AML-193 (cell line): ENCODE measurements at places on chromosomes 4 and X.

GRCh38 chr4:7967501-7968261, 28.0 kb upstream of the AFAP1 start:
- DNase-seq = no peak

DNA sequence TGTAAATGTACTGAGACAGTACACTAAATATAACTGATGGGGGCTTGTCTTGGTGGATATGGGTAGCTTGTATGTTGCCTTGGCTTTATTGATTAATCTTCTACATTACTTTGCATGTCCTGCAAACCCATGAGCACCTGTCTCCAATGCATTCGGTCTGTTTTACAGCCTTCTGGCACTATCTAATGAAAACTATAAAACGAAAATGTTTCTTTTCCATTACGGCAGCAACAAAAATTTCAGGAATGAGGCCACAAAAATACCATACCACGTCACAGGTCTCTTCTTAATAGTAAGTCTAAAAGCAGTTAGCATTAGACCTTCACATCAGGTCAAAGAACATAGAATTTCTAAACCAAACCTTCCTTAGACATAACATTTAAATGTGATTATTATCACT, 49.8 kb downstream of the EDNRA start:
- DNase-seq = no peak

DNA sequence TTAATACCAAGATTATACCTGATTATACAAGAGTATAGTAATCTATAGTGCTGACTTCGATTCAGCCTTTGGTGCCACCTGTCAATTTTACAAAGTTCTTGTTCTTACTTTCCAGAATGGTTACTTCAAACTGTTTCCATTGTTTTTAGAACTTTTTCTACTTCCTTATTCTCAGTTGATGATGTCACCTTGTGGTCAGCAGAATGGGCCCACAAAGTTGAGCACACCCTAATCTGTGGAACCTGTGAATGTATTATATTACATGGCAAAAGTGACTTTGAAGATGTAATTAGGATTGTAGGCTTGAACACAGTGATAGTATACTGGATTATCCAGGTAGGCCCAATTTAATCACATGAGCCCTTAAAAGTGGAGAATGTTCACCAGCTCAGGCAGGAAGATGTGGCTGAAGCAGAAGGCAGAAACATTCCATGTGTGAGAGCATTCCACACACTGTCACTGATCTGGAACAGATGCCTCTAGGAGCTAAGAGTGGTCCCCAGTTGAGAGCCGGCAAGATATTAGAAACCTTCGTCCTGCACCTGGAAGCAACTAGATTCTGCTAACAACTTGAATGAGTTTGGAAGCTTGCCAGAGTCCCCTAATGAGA, 6.3 kb upstream of the SGMS2 start:
- DNase-seq = peak; percentile 50

DNA sequence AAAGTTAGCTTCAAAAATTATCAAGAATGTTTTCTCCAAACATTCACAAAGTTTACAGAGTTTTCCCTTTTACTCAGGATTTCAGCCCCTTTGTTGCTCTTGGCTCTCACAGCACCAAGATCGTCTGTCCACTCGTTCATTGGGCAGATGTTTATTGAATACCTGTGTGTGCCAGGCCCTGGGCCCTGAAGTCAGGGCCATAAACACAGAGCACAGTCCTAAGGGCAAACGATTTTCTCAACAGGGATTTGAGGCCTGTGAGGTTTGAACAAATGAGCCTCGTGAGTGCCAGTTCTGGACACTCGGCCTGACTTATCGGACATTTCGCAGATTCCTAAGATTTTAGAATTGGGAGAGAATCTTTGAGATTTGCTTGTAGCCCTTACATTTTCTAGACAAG, 142.1 kb downstream of the TBL1X start:
- no peak for DNase-seq

DNA sequence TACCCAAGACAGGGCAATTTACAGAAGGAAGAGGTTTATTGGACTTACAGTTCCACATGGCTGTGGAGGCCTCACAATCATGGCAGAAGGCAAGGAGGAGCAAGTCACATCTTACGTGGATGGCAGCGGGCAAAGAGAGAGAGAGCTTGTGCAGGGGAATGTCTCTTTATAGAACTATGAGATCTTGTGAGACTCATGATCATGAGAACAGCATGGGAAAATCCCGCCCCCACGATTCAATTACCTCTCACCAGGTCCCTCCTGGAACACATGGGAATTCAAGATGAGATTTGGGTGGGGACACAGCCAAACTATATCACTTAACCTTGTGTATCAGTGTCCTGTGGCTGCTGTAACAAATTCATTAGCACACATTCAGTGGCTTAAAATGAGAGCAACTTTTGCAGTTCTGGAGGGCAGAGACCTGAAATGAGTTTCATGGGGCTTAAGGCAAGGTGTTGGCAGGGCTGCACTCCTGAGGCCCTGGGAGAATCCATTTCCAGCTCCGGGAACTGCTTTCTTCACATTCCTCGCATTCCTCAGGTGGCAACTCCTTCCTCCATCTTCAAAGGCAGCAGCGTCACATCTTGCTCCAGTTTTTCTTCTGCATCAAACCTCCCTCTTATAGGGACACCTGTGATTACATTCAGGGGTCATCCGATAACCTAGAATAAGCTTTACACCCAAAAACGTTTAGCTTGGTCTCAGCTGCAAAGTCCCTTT, 22.3 kb upstream of the NSG1 start:
- DNase-seq = no peak

DNA sequence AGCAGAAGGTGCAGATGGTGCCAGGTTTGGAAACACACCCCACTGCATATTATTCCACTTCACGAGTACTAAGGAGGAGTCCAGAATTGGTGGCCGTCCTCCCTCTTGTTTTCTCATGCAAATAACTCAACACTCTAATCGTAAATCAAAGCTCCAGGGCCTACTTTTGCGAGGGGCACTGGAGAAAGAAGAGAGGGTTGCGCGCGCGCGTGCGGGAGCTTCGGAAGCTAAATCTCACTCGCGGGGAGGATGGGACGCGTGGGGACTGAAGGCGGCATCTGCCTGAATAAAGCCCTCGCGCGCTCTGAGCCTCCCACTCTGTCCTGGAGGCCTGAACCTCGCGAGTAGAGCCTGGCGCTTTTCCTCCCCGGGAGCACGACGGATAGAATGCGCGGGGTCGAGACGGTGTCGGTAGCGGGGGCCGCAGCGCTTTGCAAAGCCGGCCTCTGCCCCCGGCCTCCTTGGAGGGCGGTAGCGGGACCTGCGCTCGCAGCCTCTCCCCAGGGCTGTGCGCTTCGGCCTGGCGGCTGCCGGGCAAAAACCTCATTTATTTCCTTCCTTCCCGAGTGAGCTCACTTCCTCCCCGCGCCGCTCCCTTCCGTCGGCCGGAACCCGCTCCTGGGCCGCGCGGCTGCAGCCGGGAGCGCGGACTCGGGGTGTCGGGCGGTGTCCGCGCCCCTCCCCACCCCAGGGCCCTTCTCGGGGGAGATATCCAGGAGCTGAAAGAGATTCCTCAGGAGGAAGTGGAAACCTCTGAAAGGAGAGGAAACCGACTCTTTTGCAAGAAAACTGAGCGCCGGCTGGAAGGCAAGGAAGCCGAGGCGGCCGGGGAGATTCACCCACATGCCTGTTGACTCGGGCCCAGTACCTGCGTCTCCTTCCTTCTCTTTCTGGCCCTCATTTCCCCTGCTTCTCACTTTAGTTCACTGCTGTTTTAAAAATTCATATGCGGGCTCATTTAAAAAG, 20.7 kb downstream of the HAND2 start:
- no peak for DNase-seq

DNA sequence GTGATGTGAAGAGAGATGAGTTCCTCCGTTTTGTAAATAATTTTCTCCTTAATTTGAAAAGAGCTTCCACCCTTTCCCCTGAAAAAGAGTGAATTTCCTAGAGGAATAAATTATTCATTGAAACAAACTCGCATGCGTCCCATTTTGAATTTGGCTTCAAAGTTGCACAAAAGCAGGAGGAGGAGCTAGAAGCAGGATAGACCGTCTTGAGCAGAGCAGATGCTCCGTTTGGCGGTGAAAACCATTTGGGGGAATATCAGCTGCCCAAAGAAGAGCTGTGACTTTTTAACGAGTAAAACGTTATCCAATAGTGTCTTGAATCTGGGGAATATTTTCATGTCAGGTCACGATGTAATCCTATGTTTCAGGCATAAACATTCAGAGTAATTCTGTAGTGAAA, 42.0 kb downstream of the FAM149A start:
- no peak for DNase-seq

DNA sequence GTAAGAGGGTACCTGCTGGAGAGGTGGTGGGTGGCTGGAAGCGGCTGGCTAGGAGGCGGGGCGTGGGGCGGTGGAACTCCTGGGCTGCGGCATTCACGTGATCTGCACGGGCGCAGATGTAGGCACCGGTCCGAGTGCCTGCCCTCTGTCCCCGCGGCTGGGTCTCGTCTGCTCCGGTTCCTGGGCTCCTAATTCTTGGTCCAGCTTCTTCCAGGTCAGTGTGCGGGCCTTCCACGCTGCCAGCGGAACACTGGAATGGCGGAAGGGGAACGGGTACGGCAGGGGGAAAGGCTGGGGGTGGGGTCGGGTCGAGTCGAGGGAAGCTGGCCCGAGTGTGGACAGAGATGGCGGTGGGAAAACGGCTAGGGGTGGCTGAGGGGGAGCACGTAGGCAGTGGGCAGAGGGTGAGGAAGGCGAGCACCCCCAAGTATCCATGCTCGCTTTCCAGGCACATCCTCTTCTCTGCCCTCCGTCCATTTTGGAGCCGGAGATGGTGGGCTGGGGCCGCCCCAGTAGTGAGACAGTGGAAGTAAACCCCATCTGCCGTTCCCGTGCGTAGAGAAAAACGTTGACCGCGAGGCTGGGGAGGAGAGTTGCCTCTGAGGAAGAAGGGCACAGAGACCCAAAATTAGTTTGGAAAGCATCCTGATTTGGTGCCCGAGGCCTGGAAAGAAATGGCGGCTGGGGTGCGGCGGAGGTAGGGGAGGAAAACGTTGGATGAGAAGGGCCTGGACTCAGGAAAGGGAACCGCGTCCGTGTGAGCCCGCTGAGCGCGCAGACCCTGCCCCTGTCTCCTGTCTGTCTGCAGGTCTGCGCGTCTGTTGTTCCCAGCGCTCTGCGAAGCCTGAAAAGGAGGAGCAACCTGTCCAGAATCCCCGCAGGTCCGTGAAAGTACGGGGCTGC, at the start of gene TCEAL4:
TCEAL4 (plus strand) TSS at position 105 of the 903 bp plus-strand sequence. CDS start 1,161 bp downstream, outside the sequence.
- DNase-seq = no peak

GRCh38 chr4:20839957-20840356, 139.7 kb downstream of the PACRGL start:
- no peak for DNase-seq

DNA sequence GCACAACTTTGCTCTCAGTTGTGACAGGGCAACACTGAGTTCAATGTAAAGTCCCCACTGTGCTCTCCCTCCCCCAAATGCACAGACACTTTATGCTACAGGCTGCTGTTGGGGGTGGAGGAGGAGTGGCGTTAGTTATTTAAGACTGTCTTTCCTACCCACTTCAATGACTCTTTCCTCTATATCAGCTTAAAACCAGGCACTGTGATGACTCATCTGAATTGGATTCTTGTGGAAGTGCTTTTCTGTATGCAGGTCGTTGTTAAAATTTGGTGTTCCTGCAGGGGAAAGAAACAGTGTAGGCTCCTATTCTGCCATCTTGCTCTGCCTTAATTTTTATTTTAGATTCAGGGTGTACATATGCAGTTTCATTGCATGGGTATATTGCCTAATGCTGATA, 1157.2 kb upstream of the ADGRL3 start:
- DNase-seq = no peak

DNA sequence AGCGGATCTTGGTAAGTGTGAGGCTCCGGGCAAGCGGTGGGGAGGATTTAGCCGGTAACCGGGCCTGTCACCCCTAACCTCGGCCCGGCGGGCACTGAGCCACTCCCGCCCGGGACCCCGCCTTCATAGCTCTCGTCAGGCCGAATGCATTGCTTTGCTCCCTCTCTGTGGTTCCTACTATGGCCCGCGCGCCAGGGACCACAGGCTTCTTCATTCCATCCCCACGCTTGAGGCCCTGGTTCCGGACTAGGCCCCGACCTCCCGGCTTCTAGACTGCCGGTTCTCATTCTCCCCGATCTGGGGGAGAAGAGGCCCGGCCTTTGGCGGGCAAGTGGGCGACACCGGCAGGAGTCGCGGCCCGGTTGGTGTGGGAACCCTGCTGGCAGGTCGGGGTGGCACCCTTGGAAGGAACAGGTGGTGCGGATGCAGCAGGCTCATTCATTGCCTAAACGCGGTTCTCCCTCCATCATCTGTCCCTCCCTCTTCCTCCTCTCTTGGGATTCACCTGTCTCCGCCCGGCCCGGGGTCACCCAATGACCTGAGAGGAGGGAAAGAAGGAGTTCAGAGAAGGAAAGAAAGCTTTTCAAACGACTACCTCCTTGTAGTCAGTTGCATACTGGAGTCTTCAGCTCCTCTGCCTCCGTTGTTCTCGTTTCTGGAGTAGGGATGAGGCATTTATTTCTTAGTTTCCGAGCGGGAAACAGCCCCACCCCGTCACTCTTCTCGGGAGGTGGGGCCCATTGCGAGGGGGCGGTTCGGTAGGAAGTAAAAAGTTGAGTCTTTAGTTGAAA, at the start of gene NDUFC1:
NDUFC1 (minus strand) TSS at position 657 of the 791 bp plus-strand sequence. CDS start 6,679 bp downstream, outside the sequence.
- DNase-seq = peak; percentile 35

GRCh38 chr4:98627531-98628257, 30.7 kb downstream of the TSPAN5 start:
- no peak for DNase-seq

DNA sequence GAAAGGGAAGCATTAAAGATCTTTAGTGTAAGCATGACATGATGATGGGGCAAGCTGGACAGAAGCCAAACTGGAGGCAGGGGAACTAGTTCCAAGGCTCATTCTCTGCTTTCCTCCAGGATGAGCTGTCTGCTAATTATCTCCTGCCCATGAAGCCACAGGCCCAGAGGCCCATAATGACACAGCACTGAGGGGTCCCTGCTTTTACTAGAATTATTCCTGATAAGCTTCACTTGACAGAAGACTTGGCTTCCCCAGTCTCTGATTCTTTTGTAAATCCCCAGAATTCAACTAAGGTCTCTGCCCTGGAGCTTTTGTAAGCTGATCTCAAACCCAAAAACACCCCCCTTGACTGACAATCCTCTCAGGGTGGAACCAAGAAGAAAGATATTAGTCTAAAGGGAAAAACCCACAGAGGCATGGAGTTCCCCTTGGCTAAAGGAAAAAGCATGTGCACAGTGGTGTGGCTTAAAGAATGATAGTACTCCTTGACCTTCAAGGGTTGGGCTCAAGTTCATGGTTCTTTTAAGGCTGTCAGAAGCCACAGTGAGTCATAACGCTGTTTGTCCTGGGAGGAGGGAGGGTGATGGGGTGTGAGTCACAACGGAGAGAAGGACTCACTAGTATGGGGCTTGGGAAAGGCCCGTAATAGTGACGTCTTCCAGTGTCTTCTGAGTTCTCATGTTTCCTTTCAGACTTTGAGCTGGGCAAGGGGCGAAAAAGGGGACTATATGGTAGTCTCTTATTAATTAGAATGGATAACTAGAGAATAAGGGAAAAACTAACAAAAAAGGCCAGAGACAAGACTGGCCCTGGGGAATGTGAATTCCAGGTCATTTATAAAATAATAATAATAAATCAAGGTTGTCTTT, 146.0 kb upstream of the CPEB2 start:
- peak; percentile 59 for DNase-seq

- DNase-seq = peak; percentile 80
These were observed 135.1 kb downstream of the SCLT1 start for GRCh38 chr4:128958194-128958593.
